ENCODE measurements at places on chromosomes 4 and X.

- no peak for DNase-seq
Observed at GRCh38 chr4:61203436-61203790, 3.3 kb downstream of the ADGRL3 start.

GRCh38 chr4:185380320-185380719, 15.4 kb downstream of the LRP2BP start:
- DNase-seq, result no peak

DNA sequence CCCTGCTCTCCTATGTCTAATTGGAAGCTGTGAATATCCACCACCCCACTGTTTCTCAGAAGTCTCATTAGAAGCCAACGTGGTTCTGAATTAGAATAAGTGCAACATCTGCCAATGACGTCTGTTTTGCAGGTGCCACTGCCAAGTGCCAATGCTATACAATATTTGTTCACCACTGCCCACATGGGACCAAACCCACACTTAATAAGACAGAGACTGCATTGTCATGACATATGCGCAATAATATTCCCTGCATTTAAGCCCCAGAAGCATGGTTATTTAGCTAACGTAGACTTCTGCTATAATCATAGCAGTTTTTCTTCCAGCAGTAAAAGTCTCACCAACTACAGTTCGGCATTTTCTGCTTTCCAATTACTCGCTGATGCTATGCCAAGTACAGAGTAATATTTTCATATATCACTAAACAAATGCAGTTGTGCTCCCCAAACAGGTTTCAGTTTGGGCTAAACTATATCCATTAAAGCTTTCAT, 262.5 kb upstream of the PCDH18 start:
- no peak for DNase-seq

- DNase-seq, result no peak
Observed at GRCh38 chr4:19947349-19947748, 304.4 kb upstream of the SLIT2 start.

DNA sequence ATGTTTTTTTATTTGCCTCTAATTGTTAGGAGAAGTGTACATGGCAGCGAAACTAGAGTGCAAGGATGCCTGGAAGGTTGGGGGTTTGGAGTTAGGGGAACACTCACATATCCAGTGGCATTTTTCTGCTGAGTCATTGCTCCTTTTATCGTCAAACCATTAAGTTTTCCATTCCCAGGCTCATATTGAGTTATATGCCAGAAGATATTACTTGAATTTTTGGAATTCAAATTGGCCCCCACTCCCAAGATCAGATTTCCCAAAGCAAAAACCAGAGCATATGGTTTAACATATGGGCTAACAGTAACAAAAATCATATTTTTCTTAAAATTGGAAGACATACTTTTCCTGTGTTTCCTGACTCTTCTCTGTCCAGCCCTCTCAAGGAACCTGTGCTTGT, 152.7 kb downstream of the FSTL5 start:
- DNase-seq, result no peak

- no peak for DNase-seq
Observed at GRCh38 chr4:53361451-53361850, 4.4 kb downstream of the SCFD2 start.

DNA sequence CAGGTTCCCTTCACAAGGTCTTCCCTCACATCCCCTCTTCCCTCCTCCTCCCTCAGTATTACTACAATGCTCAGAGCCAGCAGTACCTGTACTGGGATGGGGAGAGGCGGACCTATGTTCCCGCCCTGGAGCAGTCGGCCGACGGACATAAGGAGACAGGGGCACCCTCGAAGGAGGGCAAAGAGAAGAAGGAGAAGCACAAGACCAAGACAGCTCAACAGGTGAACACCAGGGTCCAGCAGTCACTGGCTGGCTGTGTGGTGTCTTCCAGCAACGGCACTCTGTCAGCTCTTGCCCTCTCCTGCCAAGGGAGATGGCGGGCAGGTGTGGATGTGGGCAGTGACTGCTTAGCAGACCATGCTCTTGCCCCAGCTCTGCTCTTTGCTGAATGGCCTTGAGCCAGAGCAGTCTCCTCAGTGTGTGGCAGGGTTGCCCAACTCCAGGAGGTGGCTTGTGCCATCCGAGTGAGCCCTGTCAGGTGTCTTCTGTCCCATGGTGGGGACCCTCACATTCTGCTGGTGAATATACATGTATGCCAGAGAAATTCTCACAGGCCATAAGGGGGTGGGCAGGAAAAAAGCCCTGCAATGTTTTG, 11.4 kb upstream of the UBA1 start:
- DNase-seq, result no peak

DNA sequence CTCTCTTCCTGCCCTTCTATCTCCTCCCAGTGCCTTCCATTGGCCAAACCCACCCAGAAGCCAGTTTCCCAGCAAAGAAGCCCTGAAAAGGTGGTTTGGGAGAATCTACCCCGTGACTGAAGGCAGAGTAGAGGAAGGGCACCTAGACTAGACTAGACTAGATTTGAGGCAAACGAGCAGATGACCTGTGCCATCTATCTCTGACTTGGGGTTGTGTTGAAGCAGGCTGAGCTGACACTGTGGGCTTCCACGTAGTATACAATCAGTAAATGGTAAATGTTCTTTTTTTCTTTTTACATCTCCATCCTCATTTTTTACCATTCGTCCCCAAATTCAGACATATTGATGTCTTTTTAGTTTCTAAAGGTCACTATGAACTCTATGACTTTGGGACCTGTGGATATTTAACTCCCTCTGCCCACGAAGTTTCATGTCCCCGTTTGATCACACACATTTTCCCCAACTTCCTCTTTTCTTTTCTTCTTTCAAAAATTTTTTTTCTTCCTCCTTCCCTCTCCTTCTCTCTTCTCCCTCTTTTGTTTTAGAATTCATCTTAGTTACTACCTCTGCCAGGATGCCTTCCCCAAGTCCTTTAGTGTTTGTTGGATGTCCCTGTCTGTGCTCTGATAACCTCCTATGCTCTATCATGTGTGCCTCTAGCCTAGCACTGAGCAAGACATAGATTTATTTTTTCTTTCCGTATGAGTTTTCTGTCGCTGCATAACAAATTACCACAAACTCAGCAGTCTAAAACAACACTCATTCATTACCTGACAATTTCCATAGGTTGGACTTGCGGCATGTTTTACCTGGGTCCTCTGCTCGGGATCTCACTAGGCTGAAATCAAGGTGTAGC, 6.2 kb upstream of the AFF1 start:
- no peak for DNase-seq

DNA sequence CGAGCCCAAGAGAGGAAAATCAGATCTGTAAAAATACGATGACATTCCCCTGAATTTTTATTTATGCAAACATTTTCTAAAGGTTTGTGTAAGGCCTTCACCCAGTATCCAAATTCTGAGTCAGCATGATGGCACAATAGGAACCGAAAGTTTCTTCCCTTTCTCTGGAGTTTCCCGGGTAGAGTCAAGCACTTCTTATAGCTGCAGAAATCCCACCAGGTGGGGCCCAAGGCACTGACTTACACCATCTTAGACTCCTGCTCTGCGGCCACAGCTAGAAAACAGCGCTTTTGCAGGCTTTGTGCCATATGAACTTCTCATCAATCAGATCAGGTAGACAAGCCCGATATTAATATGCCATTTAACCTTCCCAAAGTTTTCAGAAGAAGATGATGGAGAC, 13.4 kb downstream of the LEF1 start:
- DNase-seq, result peak; percentile 55

- DNase-seq, result no peak
Observed at GRCh38 chr4:141023051-141023450, 110.2 kb downstream of the RNF150 start.

GRCh38 chr4:71558248-71558647, 219.4 kb downstream of the SLC4A4 start:
- no peak for DNase-seq

GRCh38 chr4:59904331-59904730, 1295.8 kb upstream of the ADGRL3 start:
- no peak for DNase-seq

DNA sequence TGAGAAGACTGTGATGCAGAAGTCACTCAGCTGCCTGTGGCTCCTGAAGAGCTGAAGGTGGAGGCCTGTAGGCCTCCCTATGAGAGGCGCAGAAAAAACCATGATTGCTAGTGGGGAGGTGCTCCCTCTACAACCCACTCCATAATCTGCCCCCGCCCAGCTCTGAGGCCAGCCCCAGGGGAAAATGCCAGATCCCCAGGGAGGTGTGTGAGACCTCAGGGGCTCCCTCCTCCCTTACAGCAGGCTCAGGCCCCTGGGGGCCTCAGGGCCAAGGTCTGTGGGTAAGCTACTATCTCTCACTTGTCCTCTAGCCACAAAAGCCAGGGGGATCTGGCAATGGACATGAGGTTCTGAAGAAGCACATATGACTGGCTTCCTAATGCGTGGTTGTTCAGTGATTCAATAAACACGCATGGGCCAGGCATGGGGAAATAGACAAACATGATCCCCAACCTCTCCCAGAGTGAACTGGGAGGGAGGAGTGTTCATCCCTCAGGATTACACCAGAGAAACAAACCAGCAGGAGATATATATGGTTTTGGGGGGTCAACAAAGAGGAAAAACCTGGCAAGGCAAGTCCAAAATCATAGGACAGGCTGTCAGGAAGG, 51.0 kb upstream of the MTM1 start:
- DNase-seq, result no peak

- DNase-seq, result peak; percentile 68
Observed at GRCh38 chr4:109559625-109559982, 442 bp upstream of the MCUB start.

DNA sequence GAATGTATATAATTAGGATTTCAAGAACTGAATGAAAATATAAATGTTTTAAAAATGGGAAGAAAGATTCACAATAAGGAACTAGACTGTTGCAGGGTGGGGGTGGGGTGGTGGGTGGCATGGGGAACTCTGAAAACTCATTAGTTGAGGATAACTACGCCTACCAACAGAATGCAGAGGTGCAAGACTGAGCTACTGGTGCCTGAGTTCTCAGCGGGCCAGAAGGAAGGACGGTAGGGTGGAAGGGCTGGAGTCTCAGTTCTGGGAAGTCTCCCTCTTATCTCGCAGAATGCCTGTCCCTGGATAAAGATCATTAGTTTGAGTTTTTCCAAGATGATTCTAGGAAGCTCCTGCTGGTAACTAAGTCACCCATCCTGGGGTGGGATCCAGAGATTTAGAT, 1.3 kb upstream of the SOD3 start:
- DNase-seq, result no peak

GRCh38 chr4:97866821-97867556, 276.3 kb downstream of the STPG2 start:
- DNase-seq, result no peak

GRCh38 chrX:48737213-48737938, 24.2 kb upstream of the GLOD5 start:
- peak; percentile 92 for DNase-seq

- DNase-seq, result no peak
Observed at GRCh38 chr4:184117662-184118199, 99.9 kb downstream of the ENPP6 start.

- peak; percentile 55 for DNase-seq
Observed at GRCh38 chrX:23901805-23902204, 5.9 kb downstream of the APOO start.

- DNase-seq, result no peak
Observed at GRCh38 chrX:57583477-57583876, 8.3 kb upstream of the ZXDB start.

- DNase-seq, result no peak
Observed at GRCh38 chrX:71657267-71657666, 10.1 kb upstream of the LOC101059915 start.

GRCh38 chr4:59655996-59656395, 1544.1 kb upstream of the ADGRL3 start:
- DNase-seq, result no peak

DNA sequence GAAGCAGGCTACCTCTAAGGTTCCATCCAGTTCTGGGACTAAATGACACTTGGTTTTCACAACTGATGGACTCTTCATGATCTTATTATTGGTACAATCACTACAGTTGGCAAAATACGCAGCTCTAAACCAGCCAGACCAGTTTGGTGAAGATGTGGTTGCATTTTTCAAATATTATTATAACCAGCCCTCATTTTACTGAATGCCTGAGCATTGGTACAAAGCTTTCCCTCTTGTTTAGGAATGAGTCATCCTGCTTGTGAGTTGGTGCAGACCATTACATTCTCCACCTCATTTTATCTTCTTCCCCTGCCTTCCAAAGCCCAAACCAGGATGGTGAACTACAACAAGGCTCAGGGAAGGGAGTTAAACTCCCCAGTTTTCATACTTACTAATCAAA, 223.1 kb downstream of the KDR start:
- no peak for DNase-seq

- DNase-seq, result no peak
Observed at GRCh38 chr4:95095348-95095974, 337.7 kb downstream of the BMPR1B start.

GRCh38 chr4:66160606-66161005, 490.3 kb upstream of the EPHA5 start:
- DNase-seq, result no peak

DNA sequence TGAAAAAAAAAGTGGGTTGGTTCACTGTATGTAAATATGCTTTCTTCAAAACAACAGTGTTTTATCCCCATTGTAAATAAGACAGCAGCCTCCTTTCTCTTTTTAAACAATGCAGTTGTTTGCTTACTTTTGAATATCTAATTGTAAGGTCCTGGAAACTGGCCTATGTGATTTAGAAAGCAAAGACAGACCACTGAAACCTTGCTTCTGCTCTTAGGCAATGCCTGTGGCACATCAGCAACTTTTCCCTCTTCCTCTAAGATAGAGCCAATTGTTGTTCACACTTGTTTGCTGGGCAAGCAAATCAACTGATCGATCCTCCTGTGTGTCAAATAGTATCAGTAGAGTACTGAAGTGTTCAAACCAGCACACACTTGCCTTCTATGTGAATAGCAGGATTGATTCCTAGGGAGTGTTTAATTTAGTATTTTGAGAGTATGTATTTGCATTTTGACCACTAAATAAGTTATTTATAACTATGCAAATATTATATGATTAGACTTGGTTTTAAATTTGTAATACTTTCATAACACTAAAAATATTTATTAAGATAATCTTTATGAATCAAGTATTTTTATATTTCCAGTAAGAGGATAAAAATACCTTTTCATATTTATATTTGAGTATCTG, 55.4 kb upstream of the GRPR start:
- DNase-seq, result no peak

DNA sequence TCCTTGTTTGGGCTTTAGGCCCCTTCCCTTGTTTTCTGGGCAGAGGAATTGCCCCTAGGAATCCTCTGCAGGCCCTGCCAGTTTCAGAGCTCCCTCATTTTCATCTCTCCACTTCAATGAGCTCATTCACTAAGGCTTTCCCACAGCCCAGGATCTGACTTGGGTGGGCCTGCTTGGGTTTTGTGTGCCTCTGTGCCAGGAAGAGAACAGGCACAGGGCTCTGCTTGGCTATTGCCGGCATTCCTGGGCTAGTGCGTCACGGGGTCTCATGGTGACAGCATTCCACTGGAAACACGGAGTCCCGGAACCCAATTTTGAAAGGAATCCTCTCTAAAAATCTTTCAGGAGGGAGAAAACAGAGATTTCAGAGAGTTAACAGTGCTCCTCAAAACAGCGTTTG, 150.5 kb downstream of the VCX3A start:
- DNase-seq, result no peak

Data from activated naive CD4-positive, alpha-beta T cell treated with anti-CD3 and anti-CD28 coated beads, Interleukin-2, amount 10 ng/mL, durations not matched to agents 7 days and 5 days (primary cell).